ENCODE measurements at places on chromosomes 3 and 15. TPM values are rescaled to one million over a fixed set of nuclear protein-coding genes. Genes with fewer than 3 reads are reported as not detected.

DNA sequence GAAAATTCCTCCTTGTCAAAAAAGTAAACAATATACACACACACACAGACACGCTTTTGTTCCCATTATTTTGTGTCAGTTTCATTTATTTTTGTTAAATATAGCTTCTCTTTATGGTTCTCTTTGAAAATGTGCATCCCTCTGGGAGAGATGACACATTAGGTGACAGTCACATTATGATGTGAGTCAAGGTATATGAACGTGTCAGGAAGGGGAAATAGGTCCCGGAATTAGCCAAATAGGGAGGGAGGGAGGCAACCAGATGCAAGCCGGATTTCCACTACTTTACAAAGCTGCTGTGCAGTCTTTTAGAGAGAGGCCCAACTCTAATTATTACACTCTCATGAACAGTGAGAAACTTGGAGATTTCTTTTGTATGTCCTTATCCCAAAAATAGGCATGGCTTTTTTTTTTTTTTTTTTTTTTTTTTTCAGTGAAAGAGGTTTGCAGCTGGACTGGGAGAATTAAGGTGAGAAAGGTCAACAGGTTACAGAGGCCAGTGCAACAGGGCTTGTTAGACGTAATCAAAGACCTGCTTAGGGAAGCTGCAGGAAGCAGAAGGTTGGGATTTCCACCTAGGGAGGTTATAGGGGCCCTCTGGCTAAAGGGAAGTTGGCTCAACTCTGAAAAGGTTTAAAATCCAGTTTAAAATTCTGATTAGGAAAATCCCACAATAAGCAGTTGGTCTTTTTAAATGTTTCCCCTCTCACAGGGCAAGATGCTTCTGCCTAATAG lies 240.5 kb upstream of the UBE2E1 start:
- DNase-seq: no peak

The GHRL gene
- not detected for total RNA-seq

The GOLGA6B gene
- total RNA-seq: not detected

GRCh38 chr3:10119376-10119775 lies 3.9 kb downstream of the BRK1 start:
- DNase-seq: no peak

- no peak for DNase-seq
Measured at GRCh38 chr15:33545866-33546265, 235.1 kb downstream of the RYR3 start.

DNA sequence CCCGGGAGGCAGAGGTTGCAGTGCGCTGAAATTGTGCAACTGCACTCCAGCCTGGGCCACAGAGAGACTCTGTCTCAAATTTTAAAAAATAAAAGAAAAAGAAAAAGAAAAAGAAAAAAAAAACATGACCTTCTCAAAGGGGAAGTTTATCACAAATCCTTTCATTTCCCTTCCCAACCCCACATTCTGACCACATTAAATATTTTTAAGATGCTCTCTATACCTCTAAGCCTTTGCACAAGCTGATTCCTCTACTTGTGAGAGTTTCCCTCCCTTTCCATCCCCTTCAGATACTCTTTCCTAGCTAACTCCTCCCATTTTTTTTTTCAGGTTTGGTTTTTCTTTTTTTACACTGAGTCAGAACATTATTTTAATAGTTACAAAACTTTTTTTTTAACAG lies 4.0 kb downstream of the HIGD1A start:
- no peak for DNase-seq

- peak; percentile 18 for DNase-seq
Measured at GRCh38 chr3:169661361-169662131, 2.0 kb downstream of the MECOM start.

The ERICH6 gene
- 0.38 TPM for total RNA-seq

DNA sequence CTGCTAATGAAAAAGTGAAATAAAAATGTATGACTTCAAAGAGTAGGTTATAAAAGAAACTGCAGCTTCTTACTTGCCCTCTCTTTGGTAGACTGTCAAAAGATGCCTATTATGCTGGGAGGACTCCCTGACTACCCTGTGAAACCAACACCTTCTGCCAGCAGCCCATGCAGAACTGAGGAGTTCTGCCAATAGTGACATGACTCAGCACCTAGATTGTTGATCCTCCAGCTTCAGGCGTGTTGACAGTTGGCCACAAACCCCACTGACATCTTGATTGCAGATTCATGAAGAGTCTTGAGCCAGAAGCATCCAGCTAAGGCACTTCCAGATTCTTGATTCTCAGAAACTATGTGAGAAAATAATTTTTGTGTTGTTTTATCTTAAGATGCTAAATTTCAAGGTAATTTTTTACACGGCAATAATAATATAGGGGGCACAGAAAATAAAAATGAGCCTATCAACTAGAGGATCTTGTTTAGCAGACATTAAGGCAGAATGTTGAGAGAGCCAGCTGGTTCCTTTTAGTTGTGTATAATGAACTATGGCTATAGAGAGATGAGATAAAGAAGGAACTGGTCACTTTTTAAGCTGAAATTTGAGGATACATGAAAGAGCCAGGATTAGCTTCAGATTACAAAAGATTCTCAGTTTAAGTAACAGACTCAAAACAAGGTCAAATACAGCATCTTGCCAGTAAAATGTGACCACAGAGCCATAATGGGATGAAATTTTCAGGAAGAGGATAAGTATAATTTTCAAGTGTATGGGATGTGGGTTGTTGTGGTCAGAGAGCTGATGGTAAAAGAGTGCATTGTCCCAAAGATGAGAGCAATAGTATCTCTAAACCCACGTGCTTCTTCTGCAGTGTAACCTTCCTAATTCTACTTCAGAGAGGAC lies 588.7 kb upstream of the CBLB start:
- DNase-seq: peak; percentile 95

GRCh38 chr15:78708713-78709260 lies 67.8 kb upstream of the CHRNB4 start:
- no peak for DNase-seq

- no peak for DNase-seq
Measured at GRCh38 chr3:48226939-48227338, 3.6 kb downstream of the CAMP start.

Data from LHCN-M2 (cell line).